NCI-H1105 treated with DMSO at 0.1 percent for 48 hours (cell line): ENCODE measurements at places on chromosomes 1 and 21.

- no peak for DNase-seq
Measured at GRCh38 chr1:236089046-236089773, 24.3 kb upstream of the NID1 start.

- DNase-seq: no peak
Measured at GRCh38 chr21:46284077-46284644, 1.2 kb downstream of the MCM3AP start.

GRCh38 chr1:206739411-206740076 is 31.0 kb upstream of the IL19 start:
- DNase-seq: no peak

DNA sequence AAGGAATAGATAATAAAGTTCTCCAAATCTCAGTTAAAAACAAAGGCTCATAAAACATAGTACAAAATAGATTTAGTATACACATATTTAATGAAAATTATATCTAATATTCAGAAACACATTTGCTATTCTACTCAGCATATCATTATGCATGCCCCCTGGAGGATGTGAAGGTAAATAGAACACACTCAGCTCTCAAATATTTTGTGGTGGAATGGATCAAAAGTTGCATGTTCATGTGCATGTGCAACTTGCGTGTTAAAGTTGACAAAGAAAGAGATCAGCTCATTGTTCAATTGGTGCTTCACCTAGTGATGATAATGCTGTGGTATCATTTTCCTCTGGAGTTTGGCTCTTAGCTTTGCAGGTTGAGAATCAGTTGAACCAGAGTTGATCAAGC is 4.9 kb upstream of the ZNF644 start:
- DNase-seq: no peak

DNA sequence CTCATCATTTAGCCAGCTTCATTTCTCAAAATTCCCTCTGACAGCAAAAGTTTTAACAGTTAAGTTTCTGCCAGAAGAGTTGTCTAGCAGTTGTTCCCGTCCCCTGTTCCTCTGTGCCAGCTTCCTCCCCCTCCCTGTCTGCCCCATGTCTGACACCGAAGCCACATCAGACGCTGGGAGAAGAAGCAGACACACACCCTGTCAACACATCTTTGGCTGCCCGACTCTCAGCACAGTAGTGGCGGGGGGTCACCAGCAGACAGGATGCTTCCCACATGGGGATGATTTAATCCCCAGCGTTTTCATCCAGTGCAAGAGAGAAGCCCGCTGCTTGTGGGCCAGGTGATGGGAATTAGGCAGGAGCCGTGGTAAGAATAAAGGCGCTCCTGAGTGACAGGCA is 379.4 kb upstream of the RUNX1 start:
- DNase-seq: no peak

DNA sequence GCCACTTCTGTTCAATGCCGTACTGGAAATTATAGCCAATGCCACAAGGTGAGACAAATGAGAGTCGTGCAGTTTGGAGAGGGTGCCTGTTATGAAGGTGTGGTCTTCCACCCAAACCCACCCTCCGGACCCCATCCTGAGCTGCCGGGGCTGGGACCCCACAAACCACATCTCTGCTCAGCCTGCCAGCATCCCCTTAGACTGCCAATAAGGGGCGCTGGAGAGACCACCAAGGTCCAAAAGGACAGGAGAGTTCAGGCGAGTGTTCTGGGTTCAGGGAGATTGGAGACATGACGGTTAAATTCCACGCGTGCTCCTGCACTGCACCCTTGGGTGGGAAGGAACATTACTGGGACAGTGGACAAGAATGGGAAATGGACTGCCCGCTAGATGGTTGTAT is 48.7 kb upstream of the COL18A1 start:
- no peak for DNase-seq

GRCh38 chr1:4430406-4431365 is 223.7 kb upstream of the AJAP1 start:
- no peak for DNase-seq

DNA sequence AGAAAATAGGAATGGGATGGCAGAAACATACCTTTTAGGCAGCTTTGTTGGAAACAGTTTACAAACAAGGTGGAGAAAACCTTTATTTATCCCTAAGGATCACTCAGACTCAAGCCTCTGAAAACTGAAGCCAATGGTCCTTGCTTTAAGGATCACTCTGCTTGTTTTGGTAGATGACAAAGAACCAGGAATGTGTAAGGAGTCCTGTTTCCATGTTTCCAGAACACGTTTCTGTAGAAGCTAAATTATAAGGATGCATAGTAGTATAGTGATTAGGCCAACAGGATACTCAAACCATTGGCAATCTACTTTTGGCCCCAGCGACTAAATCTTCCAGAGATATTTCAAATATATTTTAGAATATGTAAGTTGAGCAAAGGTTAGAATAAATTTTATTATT is 149.1 kb upstream of the HP1BP3 start:
- DNase-seq: no peak

GRCh38 chr1:88466011-88466410 is 218.1 kb upstream of the PKN2 start:
- no peak for DNase-seq
